ENCODE measurements at places on chromosomes 12 and 14.

DNA sequence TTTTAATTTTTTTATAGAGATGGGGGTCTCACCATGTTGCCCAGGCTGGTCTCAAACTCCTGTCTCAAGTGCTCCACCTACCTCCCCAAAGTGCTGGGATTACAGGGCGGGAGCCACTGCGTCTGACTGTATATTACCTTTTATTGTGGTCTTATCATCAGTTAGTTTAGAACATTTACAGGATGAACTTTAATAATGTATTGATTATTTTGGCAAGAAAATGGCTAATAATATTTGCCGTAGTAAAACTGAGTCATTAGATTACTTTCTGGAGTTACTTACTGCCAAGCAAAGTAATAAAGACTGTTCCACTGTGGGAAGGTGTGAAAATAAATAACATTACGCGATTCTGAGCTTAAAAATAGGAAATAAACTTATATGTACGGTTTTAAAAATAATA lies 21.9 kb upstream of the KDM2B start:
- DNase-seq, result no peak

DNA sequence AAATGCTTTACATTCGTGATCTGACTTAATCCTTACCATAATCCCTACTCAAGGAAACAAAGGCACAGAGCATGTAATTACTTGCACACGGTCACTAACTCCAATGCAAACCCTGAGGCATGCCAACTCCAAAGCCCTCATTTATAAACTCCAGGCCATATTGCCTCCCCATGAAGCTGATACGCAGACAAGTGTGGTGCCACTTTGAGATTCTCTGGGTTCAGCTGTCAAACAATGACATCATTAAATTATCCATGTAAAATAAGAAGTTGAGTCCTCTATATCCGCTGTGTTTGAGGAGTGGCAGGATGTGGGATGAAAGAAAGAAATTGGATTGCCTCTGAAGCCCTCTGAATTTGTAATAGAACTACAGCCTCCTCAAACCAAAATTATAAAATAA lies 62.8 kb downstream of the ANO4 start:
- DNase-seq, result no peak

DNA sequence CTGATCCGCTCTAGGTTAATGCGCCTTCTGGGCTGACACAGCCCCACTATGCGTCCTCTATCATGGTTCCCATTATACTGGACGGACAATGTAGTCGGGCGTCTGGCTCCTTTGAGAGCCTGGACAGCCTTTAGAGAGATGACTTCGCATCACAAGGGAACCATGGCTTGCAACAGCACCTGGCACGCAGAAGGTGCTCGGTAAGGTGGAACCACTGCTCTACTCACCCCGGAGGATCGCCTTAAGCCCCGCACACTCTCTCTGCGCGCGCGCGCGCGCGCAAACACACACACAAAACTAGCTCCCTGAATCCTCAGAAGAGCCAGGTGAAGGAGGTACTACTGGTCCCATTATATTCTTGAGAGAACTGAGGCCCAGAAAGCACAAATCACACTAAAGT lies 7.1 kb downstream of the MAP3K12 start:
- DNase-seq, result no peak

GRCh38 chr14:68729556-68729955 lies 63.3 kb downstream of the ZFP36L1 start:
- DNase-seq, result no peak

DNA sequence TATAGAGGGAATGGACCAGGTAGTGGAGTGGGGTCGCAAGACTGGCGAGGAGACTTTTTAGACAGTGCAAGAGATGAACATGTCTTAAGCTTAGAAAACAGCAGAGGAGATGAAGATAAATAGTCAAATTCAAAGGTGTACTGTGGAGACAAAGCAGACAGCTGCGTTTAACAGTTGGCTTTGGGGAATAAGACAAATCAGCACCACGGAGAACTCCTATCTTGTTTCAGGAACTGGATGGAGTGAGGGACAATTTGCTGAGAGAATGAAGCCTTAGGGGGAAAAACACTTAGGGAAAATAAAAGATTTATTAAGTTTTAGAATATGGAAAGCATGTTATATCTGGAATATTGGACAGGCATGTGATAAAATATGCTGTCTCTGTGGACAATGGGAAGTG lies 458.8 kb downstream of the GLT1D1 start:
- no peak for DNase-seq
